ENCODE measurements at places on chromosomes 5 and 9.

DNA sequence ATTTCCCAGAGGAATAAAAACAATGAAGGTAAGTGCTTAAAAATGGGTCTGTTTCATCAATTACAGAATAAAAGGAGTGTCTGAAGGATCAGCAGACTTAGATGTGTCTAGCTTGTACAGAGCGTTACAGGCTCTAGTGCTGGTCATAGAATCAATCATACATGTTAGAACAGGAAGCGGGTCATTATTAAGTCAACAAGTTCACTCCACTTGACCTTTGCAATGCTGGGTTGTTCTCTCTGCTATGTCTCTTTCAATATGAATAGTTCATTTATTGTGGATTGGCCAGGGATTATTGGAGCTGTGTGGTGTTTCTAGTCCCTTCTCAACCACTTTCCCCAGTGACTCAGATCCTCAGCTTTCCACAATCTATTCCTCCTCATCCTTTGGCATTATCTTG lies 20.7 kb upstream of the EGFLAM start:
- no peak for DNase-seq

DNA sequence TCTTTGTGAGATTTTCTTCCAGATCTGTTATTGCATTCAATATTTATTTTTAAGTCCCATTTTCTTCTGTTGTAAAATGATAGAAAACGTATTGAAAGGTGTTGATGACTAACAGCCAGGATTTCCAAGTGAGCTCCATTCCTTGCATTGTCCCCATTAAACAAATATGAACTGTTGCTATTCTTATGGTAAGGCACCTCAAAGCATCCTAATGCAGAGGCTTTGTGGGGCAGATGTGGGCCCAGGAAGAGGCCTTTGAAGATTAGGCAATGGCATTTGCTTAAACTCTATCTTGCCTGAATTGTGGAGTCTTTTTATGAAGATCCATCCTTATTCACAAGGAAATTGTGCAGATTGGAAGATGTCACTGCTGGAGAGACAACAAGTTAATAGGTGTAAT lies 38.9 kb downstream of the NTRK2 start:
- no peak for DNase-seq

DNA sequence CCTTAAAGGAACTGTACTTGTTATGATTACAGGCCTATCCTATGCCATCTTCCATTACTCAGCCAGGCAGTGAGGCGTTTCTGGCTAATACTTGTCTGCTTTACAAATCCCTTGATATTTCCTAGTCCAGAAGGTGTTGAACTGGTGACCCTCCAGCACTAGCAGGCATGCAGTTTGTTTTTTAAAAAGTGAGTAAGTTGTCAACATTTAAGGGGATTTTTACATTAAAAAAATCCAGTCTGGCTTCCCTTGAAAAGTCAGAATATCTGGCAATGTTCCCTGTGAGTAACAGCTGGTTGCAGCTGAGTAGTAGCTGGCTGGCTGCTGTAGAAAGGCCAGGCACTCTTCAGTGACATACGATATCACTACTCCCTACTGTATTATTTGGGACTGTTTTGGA lies 21.8 kb downstream of the GRIN3A start:
- peak; percentile 80 for DNase-seq

DNA sequence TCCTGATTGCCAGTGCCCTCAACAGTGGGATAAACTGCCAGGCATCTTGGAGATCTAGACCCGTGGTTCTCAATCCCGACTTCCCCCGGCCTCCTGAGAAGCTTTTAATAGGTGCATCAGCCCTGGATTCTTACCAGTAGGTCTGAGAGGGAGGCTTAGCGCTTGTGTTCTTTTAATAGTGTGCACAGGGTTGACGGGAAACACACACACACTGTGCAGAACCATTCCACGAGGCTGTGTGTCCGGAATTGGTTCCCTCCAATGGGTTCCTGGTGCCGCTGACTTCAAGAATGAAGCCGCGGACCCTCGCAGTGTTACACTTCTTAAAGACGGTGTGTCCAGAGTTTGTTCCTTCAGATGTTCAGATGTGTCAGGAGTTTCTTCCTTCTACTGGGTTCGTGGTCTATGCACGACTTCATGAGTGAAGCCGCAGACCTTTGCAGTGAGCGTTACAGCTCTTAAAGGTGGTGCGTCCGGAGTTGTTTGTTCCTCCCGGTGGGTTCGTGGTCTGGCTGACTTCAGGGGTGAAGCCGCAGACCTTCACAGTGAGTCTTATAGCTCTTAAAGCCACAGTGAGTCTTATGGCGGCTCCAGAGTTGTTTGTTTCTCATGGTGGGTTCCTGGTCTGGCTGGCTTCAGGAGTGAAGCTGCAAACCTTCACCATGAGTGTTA lies 46.6 kb upstream of the PRSS3 start:
- no peak for DNase-seq

DNA sequence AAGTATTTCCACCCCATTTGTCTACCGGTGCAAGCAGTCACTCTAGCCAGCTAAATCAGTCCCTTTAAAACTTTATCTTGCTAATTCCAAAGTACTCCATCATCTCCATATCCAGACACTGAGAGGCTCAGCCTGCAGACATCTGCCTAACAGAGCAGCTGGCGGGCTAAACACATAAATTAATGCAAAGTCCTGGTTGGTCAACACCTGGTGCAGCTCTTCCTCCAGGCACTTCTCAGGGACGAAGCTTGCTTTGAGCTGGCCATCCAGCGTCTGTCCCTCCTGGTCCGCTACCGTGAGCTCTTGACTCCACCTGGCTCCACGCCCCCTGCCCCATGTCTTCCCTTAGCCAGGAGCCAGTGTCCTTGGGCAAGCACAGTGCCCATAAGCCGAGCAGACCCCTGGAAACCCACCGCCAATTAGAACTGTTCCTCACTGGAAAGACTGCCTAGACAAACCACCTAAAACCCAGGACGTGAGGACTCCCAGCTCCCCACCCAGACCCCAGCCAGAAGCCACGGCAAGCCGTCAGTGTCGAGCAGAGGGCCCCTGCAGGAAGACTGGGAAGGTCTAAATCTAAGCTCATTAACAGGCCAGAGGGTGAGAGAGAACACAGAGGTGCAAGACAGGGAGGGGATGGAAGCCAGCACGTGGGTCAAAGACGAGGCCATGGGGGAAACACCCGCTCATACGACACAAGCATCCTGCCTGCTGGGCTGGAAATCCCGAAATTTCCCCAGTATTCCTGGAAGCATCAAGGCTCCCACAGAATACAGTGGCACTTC lies 120.0 kb downstream of the COL23A1 start:
- DNase-seq, result no peak

DNA sequence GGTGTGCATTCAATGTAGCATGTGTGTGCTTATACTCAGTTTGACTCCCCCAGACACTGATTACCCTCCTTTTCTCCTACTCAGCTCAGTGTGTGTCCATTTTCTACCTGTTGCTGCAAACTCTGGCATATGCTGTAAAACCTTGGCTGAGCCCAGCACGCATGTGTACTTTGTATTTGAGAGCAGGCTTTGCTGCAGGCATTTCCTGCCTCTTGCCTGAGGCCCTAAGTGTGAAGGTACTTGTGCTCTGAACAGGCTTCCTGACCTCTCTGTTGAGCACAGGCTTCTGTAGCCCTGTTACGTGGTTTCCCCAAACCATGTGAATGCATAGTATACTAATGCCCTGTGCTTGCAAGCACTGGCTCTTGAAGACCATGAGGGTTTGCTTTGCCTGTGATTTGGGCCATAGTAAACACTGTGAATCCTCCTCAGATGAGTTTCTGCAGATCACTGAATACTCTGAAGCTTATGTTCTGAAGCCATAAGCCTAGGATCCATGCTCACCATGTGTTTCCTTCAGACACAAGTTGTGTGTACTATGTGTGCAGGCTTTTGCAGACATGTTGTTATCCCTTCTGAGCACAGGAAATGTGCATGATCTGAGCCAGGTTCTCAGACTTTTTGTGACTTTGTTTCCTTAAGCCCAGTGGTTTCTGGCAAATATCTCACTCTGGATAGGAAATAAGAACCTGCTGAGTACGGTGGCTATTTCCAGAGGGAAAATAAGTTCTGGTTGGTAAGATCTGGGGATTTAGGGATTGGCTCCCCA lies 124.9 kb upstream of the RUSC2 start:
- no peak for DNase-seq

GRCh38 chr5:125778791-125779190 lies 644.4 kb upstream of the GRAMD2B start:
- DNase-seq, result no peak

DNA sequence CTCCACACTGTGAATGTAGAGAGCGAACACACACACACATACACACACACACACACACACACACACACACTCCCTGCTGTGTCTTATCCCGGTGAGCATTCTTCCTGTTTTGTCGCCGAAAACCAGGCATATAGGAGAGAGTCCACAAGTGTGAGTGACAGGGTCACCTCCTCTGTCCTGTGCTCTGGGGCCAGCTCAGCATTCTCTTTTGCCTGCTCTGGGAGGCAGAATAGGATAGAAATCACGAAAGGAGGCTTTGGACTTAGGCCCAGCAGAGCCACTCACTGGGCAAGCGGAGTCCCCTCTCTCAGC lies 3.0 kb downstream of the LAMC3 start:
- DNase-seq, result no peak

GRCh38 chr9:128902351-128903078 lies 18.3 kb upstream of the PHYHD1 start:
- no peak for DNase-seq

DNA sequence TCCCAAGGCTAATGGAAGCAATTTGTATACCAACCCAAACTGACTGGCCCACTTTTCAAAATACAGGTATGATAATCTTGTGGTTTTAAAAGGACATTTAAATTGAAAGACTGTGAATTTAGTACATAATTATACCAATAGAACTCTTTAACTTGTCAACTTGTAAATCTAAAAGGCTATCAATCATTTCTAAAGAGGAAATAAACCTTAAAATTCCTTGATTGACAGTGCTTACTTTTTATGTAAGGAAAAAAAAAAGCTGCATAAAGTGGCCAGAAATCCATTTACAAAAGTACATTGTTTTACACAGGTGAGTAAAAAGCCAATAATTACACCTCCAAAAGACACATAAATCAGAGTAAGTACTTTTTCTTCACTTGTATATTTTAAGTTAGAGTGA lies 367.4 kb downstream of the EBF1 start:
- DNase-seq, result no peak

All from NCI-H1092 treated with DMSO at 0.1 percent for 48 hours (cell line).